Suprapubic skin (tissue), 4 donors: ENCODE measurements at places on chromosomes 4 and X. TPM values are rescaled to one million over a fixed set of nuclear protein-coding genes. Genes with fewer than 3 reads are reported as not detected.

Gene CFI
- total RNA-seq: not detected

Gene IL2RG
- 12.4 TPM for total RNA-seq

Gene SLC49A3
- 21.1 TPM for total RNA-seq

Gene NAT8L
- 1.4 TPM for total RNA-seq

Gene REELD1
- 2.0 TPM for total RNA-seq

Gene GAGE12H
- total RNA-seq: not detected

Gene FGF5
- 0.25 TPM for total RNA-seq

Gene ALPK1
- total RNA-seq: 87.2 TPM

Gene IL1RAPL1
- not detected for total RNA-seq

Gene TMEM185A
- 37.9 TPM for total RNA-seq

Gene SHROOM3
- 41.4 TPM for total RNA-seq

Gene SERTM2
- 0.16 TPM for total RNA-seq

Gene MORC4
- total RNA-seq: 33.2 TPM

Gene CLNK
- total RNA-seq: 0.11 TPM

Gene ETDA
- total RNA-seq: not detected

Gene GAGE12J
- not detected for total RNA-seq

Gene ADH6
- 14.1 TPM for total RNA-seq

Gene ATP8A1
- total RNA-seq: 5.9 TPM

Gene GPC3
- total RNA-seq: 7.9 TPM

Gene DNAAF6
- total RNA-seq: not detected

Gene SHOX
- total RNA-seq: not detected

Gene WAS
- 2.4 TPM for total RNA-seq

Gene SLC9B2
- 5.5 TPM for total RNA-seq

Gene SLC9A7
- 6.4 TPM for total RNA-seq

Gene F11
- total RNA-seq: 0.51 TPM

Gene BDH2
- 28.9 TPM for total RNA-seq

Gene SUPT20HL1
- total RNA-seq: not detected

Gene HSD17B11
- 34.4 TPM for total RNA-seq

Gene CHRDL1
- 4.7 TPM for total RNA-seq

Gene BST1
- 4.1 TPM for total RNA-seq

Gene MSANTD1
- not detected for total RNA-seq

Gene COL4A6
- 20.7 TPM for total RNA-seq

Gene HTN3
- total RNA-seq: not detected

Gene XK
- total RNA-seq: 1.7 TPM

Gene CXCL1
- total RNA-seq: 1.7 TPM
